ENCODE measurements at places on chromosomes 2 and 18.

GRCh38 chr2:112881217-112881985 lies 29.6 kb upstream of the IL37 start:
- peak; percentile 34 for DNase-seq

- no peak for DNase-seq
Measured at GRCh38 chr2:217693363-217693762, 309.4 kb downstream of the TNS1 start.

GRCh38 chr2:201407265-201407664 lies 44.0 kb downstream of the TRAK2 start:
- no peak for DNase-seq

DNA sequence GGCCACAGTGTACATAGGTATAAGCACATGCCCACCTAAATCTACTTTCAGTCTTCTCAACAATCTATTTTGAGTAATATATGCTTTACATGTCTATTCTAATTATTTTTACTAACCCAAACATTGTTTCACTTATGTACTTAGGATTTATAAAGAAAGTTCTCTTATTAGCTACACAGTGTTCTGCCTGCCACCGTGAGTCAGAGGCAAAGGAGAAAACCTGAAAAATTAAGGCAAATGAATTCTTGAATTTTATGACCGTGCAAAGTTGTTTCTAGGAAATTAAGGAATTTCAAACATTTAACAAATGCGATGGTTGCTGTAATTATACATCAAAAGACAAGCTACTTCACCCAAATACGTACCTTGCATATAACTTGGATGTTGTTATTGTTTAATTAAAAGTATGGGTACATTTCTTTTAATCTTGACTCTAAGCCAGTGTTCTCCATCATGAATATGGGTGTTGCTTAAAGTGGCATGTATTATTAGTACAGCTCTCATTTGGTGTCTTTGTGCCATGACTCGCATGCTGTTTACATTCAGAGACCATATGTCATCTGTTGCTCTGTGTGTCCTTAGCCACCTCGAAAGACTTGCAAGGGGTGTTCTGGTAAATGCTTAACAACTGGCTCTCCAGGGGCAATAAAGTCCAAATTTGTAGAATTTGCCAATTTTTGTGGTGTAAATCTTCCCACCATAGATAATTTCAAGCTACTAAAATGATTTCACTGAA lies 154.3 kb upstream of the FN1 start:
- DNase-seq = no peak

GRCh38 chr2:113872201-113872600 lies 17.7 kb upstream of the ACTR3 start:
- DNase-seq = no peak

DNA sequence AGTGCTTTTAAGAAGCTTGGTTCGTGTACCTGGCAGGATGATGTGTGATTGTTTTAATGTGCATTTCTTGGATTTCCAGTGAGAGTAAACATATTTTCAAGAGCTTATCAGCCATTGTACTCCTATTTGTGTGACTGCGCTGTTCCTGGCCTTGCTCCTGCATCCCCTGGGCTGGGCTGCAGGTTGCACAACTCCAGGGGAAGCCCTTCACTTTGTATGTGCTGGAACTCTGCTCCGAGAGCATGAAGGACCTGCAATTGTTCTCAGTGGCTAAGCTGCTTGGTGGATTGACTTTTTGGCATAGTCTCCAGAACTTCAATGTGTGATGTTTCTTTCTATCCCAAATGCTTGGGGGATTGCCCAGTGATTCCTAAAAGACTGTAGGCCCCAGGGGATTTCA lies 18.8 kb downstream of the ATP6V1C2 start:
- no peak for DNase-seq

- DNase-seq = no peak
Measured at GRCh38 chr18:66575263-66575662, 28.6 kb downstream of the CDH19 start.

DNA sequence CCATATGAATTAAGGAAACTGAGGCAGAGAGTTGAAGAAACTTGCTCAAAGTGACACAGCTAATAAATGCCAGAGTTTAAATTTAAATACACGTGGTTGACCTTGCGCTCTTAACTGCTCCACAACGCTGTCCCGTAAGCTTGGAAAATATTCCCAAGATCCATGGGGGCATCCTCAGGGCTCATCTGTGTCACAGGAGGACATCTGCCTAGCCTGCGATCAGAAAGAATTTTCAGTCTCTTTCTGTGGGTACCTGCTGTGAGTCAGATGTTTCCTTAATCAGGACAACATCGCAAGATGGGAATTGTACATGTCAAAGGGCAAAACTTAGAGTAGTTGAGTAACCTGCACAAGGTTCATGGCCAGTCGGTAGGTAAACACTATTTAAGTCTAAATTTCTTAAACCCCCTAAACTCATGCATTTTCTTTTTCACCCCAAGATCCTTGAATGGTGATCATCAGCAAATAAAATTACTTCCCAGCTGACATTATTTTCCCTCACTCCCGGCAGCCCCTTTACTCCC lies 1.4 kb downstream of the CMPK2 start:
- no peak for DNase-seq

- DNase-seq = peak; percentile 59
Measured at GRCh38 chr2:165645930-165646831, 147.9 kb downstream of the GALNT3 start.

GRCh38 chr18:61797696-61798590 lies 94.9 kb downstream of the RNF152 start:
- no peak for DNase-seq

Measured in fibroblast of skin of left quadriceps (primary cell).